ENCODE measurements at places on chromosomes 3 and 15.

DNA sequence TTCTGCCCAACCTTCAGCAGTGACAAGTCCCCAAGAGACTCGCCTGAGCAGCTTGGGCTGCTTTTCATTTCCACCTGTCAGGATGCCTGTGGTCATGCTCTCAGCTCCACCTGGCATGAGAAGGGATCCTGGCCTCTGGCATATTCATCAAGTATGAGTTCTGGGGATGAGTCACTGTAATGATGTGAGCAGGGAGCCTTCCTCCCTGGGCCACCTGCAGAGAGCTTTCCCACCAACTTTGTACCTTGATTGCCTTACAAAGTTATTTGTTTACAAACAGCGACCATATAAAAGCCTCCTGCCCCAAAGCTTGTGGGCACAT is 3.5 kb downstream of the MYD88 start:
- no peak for DNase-seq

- no peak for DNase-seq
Observed at GRCh38 chr3:59319442-59319841, 269.6 kb upstream of the CFAP20DC start.

DNA sequence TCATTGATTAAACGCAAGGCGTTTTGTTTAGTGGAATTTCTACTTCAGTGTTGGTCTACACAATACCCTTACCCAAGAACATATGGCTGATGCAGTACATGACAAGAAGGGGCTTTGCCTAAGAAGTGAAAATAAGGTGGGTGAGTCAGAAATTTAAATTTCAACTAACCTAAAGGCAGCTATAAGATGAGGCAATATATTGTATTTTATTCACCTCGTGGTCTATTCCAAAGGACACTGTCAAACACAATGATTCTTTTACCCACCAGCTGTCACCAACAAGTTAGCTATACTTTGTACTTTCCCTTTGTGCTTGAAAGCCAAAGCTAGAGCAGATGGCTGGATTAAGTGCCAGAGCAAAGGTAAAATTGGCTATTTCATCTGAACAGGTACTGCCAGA is 10.9 kb upstream of the SETMAR start:
- DNase-seq, result no peak

GRCh38 chr3:52839268-52839575 is 4.4 kb upstream of the MUSTN1 start:
- no peak for DNase-seq
